Islet precursor cell (in vitro differentiated cells): ENCODE measurements at places on chromosomes 5 and 9.
A peak's percentile ranks its signal among the peaks of the same experiment; 100 is the strongest.

GRCh38 chr9:113150670-113151611, at the start of gene SLC31A2:
Gene SLC31A2 (plus strand): TSS chr9:113151007. CDS start chr9:113151075, 68 bp downstream.
- peak; percentile 95 for DNase-seq

DNA sequence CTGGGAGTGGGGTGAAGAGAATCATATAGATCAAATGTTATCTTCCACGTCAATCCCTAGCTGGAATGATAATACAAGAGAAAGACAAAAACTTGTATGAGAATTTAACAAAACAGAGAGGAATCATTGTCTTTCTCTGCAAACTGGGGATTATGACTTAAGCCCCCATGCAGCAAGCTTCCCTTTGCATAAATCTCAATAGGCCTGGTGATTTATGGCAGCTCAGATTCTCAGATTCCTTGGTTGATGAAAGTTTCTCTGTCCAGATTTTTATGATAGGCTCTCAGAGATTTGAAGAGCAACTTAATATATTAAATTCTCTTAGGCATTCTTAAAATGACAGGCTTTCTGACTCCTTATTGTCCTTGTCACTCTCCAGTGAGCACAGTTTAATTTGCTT, 56.0 kb downstream of the RASGRF2 start:
- DNase-seq: no peak

DNA sequence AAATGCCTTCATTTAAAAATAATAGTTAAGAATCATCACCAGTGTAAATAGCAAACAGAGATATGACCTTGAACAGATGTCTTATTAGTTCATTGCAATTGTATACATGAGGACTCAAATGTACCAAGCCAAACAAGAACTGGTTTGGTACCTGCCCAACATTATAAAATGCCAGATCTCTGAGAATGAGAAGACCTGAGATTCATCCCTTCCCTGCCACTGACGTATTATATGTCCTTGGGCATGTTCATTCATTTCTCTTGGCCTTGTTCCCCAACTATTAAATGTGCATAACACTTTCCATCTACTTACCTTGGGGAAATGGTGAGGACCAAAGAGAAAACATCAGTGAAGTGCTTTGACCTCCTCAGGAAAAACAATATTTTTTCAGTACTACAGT, 33.6 kb upstream of the ERBIN start:
- DNase-seq: no peak

GRCh38 chr5:123835421-123835820, 323.4 kb downstream of the CSNK1G3 start:
- no peak for DNase-seq

- no peak for DNase-seq
Measured at GRCh38 chr9:8905731-8906130, 1106.2 kb upstream of the DMAC1 start.

- peak; percentile 78 for DNase-seq
Measured at GRCh38 chr9:132409828-132410528, at the start of gene CFAP77. Gene CFAP77 (plus strand): TSS chr9:132410211. CDS start chr9:132410272, 61 bp downstream.

GRCh38 chr9:111179577-111179976, 141.3 kb upstream of the LPAR1 start:
- DNase-seq: no peak

- DNase-seq: peak; percentile 96
Measured at GRCh38 chr5:177447611-177448243, 1.1 kb downstream of the PRR7 start.

DNA sequence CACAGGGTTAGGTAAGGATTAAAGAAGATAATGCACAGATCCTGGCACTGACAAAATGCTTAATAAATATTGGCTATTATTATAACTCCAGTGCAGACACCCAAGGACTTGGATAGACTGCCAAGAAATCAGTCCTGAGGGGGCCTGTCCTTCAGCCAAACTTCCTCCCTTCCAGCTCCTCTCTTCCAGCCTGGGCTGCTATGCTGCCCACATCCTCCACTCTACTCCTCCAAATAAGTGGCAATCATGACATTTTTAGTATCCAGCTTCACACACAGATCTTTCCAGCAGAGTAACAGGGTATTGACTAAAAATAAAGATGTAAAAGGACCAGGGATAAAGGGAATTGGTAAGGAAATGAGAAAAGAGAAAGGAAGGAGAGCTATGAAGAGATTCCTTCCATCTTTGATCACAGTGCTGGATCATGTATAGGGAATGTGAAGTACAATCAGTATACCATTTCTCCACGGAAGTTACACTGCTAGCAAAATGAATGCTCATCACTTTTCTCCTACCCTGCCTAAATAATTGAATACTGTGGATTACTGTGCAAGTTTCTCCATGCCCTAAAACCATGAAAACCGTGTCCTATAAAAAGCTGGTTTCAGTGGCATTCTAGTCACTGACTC, 136.0 kb upstream of the OSMR start:
- no peak for DNase-seq

- DNase-seq: no peak
Measured at GRCh38 chr5:39624890-39625289, 200.1 kb upstream of the DAB2 start.

GRCh38 chr5:94618029-94618492, 343 bp downstream of the KIAA0825 start:
- peak; percentile 86 for DNase-seq
